ENCODE measurements at places on chromosomes 5 and 9. TPM values are rescaled to one million over a fixed set of nuclear protein-coding genes. Genes with fewer than 3 reads are reported as not detected.

ZFYVE16 gene
- total RNA-seq, result 9.0 TPM

RPL35 gene
- 7,098 TPM for total RNA-seq

PHF24 gene
- total RNA-seq, result not detected

ADGRD2 gene
- not detected for total RNA-seq

ADAMTS6 gene
- total RNA-seq, result 30.1 TPM

PRELID2 gene
- total RNA-seq, result 7.6 TPM

ASPN gene
- total RNA-seq, result not detected

PLAC8L1 gene
- not detected for total RNA-seq

GRXCR2 gene
- total RNA-seq, result not detected

FAM221B gene
- not detected for total RNA-seq

SH3TC2 gene
- 24.0 TPM for total RNA-seq

EFNA5 gene
- total RNA-seq, result 4.1 TPM

ACOT12 gene
- total RNA-seq, result 0.03 TPM

TMEM252 gene
- total RNA-seq, result not detected

DND1 gene
- total RNA-seq, result 1.8 TPM

CDHR2 gene
- not detected for total RNA-seq

DNA sequence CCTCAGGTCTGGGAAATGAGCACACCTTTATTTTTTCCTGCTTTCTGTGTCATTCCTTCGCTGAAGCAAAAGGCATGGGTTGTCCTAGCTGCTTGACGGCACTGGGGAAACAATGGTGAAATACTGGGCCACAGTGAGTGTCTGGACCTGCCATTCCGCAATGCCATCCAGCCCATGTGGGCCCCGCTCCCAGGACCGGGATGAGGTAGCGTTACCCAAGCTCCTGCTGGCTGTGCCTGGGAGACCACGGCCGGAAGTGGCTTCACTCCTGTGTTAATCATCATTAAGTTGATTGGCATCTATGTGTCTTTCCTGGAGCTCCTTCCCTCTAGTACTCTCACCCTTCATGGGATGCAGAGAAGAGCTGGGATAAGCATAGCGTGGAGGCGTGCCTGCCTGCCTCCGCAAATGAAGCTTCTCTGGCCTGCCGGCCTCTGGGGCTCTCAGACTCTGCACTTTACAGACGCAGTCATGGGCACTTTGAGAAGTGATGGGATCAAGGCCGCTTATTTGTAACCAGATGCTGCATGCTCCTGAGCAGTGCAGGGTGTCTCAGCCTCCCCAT, 16.5 kb upstream of the SMIM32 start:
- no peak for DNase-seq

- DNase-seq, result no peak
Observed at GRCh38 chr5:180138976-180139730, 67.6 kb upstream of the RNF130 start.

- no peak for DNase-seq
Observed at GRCh38 chr5:132422720-132423437, 53.4 kb downstream of the SLC22A5 start.

DNA sequence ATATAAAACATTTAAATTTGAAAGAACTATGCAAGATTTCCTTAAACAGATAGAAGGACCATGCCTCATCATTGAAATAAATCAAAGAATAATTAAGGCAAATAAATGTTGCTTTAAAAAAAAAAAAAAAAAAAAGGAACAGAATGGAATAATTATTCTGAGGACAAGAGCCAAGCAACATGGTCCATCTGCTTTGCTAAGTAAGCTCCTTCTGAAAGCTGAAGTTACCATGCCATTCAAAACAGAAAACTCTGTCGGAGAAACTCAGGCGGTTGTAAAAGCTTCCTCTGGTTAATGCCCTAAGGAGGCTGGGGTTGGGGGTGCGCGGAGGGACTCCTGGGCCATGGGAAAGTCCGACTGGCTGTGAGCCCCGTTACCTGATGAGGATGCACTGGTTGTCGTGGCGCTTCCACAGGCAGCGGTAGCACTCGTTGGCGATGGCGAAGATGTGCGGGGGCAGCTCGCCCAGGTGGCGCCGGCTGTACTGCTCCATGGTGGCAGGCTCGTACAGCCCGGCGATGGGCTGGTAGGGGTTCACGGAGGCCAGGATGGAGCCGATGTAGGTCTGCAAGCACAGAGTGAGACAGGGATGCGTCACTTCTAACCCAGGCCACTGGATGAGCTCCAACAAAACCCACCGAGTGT, 141.7 kb downstream of the MYO10 start:
- DNase-seq, result no peak

DNA sequence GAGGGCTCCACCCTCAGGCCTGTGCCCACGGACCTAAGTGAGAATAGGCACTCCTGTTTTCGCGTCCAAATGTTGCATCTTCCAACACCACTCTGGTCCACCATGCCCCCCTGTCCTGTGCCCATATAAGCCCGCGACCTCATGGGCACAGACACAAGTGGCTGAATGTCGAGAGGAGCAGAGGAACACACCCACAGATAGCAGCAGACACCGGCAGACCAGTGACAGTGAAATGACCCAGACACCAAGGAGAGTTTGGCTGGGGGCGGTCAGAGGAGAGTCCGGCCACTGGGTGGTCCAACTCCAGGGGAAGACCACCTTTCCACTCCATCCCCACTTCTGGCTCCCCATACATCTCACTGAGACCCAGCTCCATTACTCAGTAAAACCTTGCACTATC, 161.4 kb upstream of the DAB2 start:
- no peak for DNase-seq

- no peak for DNase-seq
Observed at GRCh38 chr9:71322311-71322710, 200.9 kb upstream of the TRPM3 start.

GRCh38 chr9:28301281-28301680, 728.0 kb upstream of the C9orf72 start:
- peak; percentile 20 for DNase-seq

DNA sequence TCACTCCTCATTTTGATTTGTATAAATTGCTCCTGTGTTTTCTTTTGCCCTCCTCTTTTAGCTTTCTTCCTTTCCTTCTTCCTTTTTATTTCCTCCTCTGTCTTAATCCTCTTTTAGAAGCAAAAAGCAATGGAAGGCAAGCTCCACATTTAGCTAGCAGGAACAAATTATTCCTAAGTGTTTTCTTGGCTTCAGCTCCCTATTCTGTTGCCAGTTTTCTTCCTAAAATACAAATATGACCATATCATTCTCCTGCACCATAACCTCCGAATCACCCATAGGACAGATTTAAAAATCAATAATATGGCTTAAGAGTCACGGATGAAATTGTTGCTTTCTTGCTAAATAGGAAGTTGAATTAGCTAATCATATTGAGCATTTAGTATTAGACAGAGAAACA, 49.4 kb downstream of the GRIN3A start:
- DNase-seq, result no peak

DNA sequence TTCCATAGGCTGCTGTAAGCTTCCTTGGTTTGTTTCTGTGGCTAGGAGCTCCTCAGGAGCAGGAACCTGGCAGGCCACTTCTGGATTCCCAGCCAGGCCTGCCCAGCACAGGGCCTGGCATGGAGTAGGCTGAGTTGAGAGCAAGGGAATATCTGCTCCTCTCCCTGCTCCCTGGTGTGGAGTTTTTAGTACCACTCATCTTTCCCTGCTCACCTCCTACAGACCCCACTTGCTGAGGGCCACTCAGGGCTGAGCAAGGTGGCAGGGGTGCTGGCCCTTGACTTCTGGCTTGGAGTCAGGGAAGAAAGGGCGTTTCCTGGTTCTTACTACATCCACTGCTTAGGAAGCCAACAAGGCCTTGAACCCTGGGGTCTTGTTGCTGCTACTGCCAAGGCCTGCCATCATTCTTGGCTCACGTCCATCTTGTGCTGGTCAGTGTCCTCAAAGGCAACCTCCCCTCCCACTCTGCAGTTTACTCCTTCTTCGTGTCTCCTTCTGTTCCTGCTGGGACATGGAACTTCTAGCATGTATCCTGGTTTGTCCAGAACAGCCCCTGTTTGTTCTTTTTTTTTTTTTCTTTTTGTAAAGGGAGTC, 54.9 kb downstream of the PSD2 start:
- no peak for DNase-seq

DNA sequence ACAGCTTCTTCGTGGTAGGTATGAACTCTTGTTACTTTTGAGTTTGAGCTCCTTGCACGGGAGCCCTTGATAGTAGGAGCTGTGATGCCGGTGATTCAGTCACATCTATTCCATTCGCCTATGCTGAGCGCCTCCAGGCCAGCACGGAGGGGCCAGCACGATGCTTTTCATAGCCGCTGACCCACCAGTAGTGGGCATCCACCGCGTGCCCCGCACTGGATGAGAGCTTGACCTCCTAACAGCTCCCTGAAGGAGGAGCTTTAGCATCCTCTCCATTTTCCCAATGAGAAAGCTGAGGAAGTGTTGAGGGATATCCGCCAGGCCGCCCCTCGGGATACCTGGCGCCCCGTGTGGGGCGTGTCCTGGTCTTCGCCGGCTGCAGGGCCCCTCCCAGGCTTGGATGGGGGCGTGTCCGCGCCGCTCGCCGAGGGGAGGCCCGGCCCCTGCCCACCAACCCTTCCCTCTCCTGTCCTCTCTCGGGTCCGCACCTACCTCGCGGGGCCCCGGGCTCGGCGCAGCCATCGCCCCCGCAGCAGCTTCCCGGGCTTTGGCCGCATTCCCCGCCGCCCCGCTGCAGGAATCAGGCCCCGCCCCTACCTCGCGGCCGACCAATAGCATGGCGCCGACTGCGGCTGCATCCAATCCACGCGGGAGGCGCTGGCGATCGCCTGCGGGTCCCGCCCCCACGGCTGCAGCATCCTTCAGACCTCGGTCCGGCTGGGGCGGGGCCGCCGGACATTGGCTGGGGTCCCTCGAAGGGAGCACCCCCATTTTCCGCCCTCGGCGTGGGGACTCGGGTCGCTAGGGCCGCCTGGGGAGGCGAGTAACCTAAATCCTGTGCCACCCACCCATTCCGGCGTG, at the start of gene PIP5KL1:
Gene PIP5KL1 (minus strand): TSS at position 547 of the 861 bp plus-strand sequence. CDS start 25 bp downstream, at position 522.
- peak; percentile 79 for DNase-seq

DNA sequence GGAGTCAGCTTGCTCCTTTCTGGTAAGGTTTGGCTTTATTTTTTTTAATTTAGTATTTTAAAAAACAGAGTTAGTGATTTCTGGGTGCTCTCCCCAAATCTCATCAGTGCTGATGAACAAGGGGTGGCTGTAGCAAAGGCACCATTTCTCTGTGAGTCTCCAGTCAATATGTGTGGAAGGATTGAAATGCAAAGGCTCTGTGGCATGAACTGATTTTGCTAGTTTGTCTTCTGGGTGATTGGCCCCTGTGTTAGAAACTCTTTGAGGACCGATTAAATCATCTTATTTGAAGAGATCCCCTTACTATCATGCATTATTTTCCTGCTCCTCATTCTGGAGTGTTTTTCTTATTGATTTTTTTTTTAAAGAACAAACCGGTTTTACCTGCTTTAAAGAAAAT, 596 bp downstream of the TEK start:
- DNase-seq, result no peak

DNA sequence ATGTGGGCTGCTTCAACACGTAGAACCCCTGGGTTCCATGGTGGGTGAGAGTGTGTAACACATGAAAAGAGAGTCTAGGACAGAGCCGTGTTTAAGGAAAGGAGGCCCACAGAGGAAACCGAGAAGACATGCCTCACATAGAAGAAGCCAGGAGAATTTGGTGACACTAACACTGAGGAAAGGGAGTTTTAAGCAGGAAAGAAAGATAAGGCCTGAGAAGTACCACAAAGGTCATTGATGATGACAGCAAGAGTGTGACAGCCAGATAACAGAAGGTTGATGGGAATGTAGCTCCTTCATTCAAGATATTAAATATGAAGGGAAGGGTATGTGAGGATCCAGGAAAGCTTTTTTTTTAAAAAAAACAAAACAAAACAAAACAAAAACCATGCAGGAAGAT, 72.4 kb upstream of the SPRY4 start:
- DNase-seq, result no peak

- peak; percentile 47 for DNase-seq
Observed at GRCh38 chr5:109191153-109191558, 218.6 kb downstream of the PJA2 start.

DNA sequence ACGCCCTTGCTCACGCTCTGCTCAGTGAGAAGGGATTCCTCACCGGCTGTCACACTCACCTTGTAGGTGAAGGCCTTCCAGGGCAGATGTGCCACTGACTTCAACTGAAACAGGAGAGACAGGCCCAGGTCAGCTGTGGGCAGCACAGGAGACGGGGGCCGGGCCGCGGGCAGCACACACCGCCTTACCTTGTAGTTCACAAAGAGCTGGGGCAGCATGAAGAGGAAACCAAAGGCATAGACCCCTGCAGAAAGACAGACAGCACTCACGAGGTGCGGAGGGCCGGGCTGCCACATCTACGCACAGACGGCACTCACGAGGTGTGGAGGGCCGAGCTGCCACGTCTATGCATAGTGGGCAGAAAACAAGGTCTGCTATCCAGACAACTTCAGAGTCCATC, 23.3 kb downstream of the CLPTM1L start:
- DNase-seq, result no peak

GRCh38 chr5:80153586-80154126, 102.2 kb downstream of the SERINC5 start:
- DNase-seq, result no peak

DNA sequence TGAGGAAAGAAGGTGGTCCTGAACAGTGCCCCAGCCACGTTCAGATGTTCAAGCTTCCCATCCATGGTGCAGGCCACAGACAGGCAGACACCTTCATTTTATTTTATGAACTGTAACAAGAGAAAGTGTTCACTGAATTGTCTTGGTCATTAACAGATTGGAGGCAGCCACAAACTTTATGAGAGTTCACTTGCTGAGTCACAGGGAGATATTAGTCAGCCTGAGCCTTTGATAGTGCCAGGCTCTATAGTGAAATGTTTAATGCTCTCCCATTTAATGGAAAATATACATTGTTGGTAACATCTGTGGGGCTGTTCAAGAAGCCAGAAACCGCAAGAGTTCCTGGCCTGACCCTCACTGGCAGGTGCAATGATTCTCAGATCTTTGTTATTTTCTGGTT, 237.0 kb downstream of the TENT4A start:
- peak; percentile 61 for DNase-seq

- DNase-seq, result peak; percentile 27
Observed at GRCh38 chr9:121895818-121896544, 197.1 kb downstream of the TTLL11 start.

DNA sequence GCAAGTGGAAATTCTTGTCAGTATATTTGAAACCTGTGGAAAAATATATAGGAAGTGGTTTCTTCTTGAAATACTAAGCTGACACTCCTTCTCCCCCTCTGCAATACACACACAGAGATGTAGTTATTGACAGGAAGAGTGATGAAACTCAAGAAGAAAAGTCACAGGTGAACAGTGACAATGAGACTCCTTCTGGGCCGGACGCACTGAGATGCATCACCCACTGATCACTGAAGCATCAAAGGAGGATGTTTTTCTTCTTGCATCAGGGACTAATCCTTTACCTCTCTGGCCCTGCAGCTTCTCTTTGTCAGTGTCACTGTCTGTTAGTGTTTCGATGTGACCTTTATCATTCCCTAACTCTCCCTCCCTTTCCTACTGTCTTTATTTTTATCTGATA, 1864.2 kb upstream of the C9orf72 start:
- DNase-seq, result peak; percentile 12

DNA sequence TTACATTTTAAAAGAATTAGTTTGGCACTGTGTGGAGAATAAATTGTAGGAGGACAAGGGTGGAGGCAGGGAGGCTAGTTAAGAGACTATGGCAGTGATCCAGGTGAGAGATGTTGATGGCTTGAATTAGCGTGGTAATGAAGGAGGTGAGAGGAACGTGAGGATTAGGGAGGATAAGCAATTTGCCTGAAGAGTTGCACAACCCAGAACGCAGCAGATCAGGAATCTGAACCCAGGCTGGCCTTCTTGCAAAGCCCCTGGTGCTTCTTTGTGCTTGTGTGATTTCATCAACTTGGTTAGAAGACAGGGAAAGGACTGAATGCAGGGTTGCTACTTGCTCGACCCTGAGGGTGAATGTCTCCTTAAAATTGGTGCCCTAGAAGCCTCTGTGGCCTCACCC, 6.9 kb upstream of the SCAMP1 start:
- no peak for DNase-seq

- peak; percentile 27 for DNase-seq
Observed at GRCh38 chr9:20559231-20559890, 62.9 kb downstream of the MLLT3 start.

Data from HT1080 (cell line).